ENCODE measurements at places on chromosomes 4 and X.

GRCh38 chr4:110268790-110269189, 70.4 kb upstream of the ELOVL6 start:
- no peak for DNase-seq

DNA sequence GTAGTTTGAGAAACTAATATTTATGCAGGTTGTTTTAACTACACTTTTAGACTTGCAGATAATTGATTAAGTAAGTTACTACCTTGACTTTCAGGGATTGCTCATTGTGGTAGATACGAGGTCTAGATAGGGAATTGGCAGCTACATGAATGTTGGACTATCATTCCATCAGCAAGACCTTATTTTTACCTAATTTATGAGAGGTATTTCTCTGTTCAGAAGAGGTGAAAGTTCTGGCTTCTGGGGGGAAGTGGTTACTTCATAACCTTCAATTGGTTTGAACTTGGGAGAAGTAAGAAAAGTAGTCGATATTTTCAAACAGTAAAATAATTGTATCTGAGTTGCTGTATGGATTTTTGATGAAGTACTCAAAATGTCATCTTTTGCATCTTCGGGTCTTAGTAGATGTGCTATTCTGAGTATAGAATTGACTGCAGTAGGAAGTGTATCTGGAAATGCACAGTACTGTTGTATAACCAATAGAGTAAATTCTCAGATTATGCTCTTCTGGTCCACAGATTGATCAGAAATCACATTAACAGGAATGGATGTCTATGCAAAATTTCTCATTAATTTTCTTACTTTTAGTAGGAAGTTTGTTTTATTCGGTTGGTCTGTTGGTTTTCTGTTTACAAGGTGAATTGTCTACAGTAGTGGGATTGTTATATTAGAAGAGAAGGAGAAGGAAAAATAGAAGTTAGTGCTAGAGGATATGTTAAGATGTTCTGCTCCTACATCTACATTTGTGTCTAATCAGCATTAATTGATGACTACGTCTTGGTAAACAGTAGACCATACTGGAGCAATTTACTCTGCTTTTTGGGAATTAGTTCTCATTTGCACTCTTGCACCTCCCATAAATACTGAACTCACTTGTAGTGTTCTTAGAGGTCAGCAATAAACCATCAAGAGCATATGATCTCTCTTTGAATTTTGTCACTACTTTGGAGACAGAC, 3.0 kb downstream of the NFKB1 start:
- no peak for DNase-seq

- no peak for DNase-seq
Measured at GRCh38 chr4:138803051-138803450, 212.5 kb upstream of the NOCT start.

- DNase-seq, result no peak
Measured at GRCh38 chrX:47129899-47130358, 14.6 kb downstream of the NDUFB11 start.

DNA sequence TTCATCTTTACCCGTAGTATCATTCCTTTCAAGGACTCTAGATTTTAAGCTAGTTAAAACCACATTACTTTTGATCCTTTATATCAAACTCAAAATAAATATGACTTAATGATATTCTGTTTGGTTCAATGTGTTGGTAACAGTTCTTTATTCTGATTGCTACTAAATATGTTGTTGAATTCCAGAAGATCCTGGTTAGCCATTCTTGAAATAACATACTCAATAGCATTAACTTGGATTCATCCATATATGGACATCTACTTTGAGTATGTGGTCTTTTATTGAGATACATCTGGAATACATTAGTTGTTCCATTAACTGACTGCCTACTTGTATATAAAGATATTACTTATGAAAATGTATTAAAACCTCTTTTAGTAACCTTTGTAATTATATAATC, 27.5 kb upstream of the PCDH18 start:
- DNase-seq, result no peak

DNA sequence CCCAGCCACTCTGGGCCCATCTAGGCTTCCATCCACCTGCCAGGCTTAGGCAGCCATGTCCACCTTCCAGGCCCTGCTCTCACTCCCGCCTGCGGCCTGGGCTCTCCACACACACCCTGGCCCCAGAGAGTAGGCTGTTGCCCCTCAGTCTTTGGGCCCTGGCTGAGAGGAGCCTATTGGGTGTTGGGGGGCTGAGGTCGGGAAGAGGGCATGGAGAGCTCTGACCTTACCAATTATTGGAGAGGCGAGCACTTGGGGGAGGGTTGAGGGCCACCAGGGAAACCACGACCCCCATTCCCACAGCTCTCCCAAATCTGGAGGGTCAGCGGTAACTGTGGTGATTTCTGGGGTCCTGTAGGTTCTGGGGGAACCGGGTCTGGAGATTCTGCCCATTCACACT, 38.2 kb downstream of the HTRA3 start:
- DNase-seq, result no peak

DNA sequence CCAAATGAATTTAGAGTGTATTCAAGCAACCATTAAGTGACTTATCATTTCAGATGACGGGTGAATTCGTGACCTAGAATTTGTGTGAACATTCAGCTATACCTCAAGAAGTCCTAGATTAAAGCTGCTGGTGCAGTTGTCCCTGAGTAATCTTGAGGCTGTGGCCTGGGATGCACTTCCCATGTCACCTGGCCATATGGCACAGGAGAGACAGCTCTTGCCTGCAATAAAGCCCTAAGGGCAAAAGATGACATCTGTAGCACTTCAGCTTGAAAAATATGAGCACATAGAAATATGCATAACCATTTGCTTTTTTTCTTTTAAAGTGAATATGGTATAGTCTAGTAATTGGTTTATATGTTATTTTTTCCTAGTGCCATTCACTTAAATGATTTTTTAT, 125.8 kb downstream of the FHDC1 start:
- no peak for DNase-seq

GRCh38 chr4:48710446-48711209, 69.5 kb downstream of the FRYL start:
- no peak for DNase-seq

- DNase-seq, result no peak
Measured at GRCh38 chrX:38220415-38221390, at the start of gene SRPX. TSS of gene SRPX (minus strand) at chrX:38220871. CDS start at chrX:38220792, 79 bp downstream.

DNA sequence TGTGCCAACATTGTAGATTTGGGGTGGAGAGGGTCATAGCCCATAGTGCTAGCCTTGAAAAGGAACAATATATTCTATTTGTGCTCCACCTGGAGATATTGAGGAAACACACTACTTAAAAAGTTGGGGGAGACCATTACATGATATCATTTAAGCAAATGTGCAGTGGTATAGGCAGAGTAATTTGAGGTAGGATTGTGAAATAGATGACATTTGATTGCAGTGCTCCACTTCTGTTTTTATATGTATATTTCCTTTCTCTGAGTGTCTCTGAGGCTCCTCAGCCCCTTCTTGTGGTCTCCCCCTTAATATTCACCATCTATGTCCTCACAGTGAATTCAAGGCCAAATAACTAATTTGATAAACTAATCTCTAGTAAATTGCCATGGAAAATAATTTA, 85.6 kb upstream of the NMU start:
- no peak for DNase-seq

GRCh38 chr4:962231-963208, 10.8 kb downstream of the DGKQ start:
- DNase-seq, result no peak

- DNase-seq, result no peak
Measured at GRCh38 chr4:18531731-18532130, 510.2 kb upstream of the LCORL start.

GRCh38 chr4:168119100-168119499, 26.8 kb downstream of the ANXA10 start:
- DNase-seq, result no peak

DNA sequence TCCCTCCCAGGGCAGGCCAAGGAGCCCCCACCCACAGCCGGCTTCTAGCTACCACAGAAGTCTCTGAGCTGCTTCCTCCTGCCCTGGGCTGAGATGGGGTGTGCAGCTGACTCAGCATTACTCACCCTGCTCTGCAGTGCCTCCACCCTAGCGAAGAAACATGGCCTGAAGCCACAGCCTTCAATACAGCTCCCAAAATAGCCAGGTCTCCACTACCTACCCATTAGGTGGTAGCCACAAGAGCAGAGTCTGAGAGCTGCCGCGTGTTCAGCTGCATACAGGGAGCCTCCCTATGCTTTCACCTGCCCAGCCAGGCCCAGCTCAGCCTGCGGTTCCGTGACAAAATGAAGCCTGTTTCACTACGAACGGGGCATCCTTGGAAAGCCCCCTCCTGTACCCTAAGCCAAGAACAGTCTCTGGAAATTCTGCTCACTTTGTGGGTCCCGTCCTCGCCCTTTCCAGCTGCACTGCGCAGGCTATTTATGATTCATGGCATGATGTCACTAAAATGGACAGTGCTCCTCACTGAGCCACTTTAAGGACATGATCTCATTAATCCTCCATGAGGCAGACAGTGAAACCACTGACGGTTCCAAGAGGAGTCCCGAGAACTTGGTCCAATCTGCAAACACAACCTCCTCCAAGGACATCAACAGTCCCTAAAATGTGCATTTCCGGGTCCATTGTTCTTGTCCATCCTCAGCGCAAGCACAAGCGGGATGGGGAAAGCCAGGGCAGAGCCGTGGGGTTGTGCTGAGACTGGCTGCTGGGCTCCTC, 20.2 kb downstream of the WDR1 start:
- peak; percentile 68 for DNase-seq

DNA sequence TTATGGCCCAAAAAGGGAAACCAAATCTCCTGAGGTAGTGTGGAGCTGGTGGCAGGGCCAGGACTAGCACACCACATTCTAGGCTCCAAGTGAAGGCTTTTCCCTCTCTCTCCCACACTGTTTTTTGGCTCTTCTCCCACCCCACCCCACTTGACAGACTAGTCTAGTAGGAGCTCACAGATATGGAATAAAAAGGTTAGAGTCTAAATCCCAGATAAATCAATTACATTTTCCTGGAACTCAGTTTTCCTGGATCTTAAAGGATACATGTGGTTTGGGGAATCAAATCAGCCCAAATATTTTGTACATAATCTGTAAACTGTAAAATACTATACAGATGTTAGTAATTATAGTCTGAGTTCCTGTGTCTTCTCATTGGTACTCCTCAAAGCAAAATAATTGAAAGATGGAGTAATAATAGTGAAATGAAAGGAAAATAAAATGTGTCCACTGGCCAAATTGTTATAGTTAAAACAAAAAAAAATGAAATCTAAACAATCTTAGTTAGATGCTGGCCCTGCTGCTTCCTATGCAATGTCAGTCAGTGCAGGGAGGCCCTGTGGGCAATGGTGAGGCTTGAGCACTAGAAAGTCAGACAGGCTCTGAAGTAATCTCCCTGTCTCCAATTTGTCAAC, 370.4 kb upstream of the CPEB2 start:
- DNase-seq, result no peak

DNA sequence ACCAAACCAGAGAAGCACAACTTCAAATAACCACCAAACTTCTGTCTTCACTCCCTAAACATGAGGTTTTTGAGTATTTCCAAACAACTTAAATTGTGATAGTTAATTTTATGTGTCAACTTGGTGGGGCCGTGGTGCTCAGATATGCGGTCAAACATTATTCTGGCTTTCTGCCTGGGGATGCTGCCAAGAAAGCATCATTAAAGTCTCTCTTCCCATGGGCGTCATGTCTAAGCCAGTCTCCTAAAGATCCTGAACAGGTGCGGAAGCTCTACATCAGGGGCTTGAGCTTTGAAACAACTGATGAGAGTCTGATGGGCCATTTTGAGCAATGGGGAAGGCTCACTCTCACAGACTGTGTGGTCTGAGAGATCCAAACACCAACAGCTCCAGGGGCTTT, 24.1 kb upstream of the SOD3 start:
- DNase-seq, result no peak

- no peak for DNase-seq
Measured at GRCh38 chr4:60400593-60400992, 799.5 kb upstream of the ADGRL3 start.

- DNase-seq, result no peak
Measured at GRCh38 chr4:71008196-71008595, 14.7 kb downstream of the DCK start.

GRCh38 chrX:48465336-48465933, 4.6 kb downstream of the SLC38A5 start:
- DNase-seq, result no peak

GRCh38 chrX:11321986-11322385, 28.8 kb downstream of the AMELX start:
- DNase-seq, result no peak

GRCh38 chr4:74942251-74942917, 9.5 kb downstream of the PARM1 start:
- DNase-seq, result no peak

- DNase-seq, result no peak
Measured at GRCh38 chr4:87045234-87045558, 110.4 kb downstream of the AFF1 start.

- DNase-seq, result no peak
Measured at GRCh38 chrX:74133156-74133796, 170.7 kb upstream of the ZCCHC13 start.

- no peak for DNase-seq
Measured at GRCh38 chrX:136097871-136098805, 49.2 kb upstream of the FHL1 start.

- no peak for DNase-seq
Measured at GRCh38 chrX:143472347-143472938, 44.8 kb downstream of the SPANXN3 start.

GRCh38 chr4:47198791-47199190, 167.4 kb downstream of the GABRB1 start:
- DNase-seq, result no peak

GRCh38 chr4:122456231-122457116, at the start of gene IL2:
TSS of gene IL2 (minus strand) at chr4:122456725. CDS start at chr4:122456440, 285 bp downstream.
- DNase-seq, result no peak

GRCh38 chr4:153448003-153448731, 18.0 kb upstream of the TMEM131L start:
- DNase-seq, result no peak

DNA sequence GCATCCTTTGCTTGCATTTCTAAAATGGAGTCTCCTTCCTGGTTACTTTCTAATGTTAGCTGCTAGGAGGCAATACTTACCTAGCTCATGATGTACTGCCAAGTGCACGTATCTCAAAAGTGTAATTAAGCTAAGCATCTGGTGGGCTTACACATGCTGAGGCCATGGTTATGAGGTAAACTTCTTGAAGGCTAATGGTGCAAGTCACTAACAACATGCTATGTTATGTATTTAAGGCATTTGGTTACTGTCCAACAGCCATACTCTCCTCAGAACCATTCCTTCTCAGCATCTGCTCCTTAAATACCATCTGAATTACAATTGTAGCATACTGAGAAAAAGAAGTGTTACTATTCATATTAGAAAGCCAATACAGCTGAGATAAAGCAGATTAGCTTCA, 318.6 kb upstream of the BMP3 start:
- DNase-seq, result no peak

DNA sequence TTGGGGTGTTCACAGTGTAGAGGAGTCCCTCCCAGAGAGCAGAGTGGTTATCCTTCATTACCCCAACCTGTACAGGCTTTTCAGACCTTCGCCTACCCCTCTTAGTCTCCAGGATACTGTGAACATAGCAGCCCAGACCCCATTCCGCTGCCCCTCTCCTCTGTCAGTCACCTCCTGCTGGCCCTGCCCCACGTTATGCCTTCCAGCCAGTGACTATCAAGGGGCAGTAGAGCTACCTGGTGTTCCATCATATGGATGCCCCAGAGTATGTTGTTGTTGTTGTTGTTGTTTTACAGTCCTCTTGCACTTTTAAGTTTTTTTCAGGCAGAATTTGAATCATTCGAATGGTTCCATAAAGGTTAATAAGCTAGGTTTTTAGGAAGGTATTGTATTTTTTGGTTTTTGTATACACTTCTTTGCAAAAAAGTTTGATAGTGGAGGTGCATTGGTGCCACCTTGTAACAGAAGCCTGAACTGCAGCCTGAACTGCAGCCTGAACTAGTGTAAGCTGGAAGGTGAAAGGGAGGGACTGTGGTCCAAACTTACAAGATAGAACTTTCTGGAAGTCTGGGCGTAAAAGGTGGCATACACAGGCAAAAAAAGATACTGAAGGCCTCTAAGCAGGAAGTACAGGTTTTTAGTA, 101.4 kb upstream of the RAB40AL start:
- no peak for DNase-seq
